ENCODE measurements at places on chromosomes 6 and 20. TPM values are rescaled to one million over a fixed set of nuclear protein-coding genes. Genes with fewer than 3 reads are reported as not detected.

DNA sequence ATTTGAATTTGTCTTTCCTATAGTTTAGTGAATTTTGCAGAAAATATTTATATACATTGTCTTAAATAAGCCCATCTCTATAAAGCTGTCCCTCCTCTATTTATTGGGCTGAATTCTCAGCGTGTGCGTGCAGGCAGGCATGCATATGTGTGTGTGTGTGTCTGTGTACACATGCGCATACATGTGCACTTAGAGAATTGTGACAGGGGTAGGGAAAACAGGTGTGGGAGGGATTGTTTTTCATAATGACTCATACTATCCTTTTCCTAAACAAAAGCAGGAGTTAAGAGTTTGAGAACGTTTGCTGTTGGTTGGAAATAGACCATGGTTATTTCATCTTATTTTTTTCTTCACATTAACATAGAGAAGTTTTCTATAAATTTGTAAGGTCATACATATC lies 43.4 kb upstream of the FABP7 start:
- DNase-seq, result peak; percentile 26

- DNase-seq, result no peak
Observed at GRCh38 chr6:133040803-133041419, 200.2 kb upstream of the EYA4 start.

- DNase-seq, result no peak
Observed at GRCh38 chr6:127718694-127719093, 141.7 kb downstream of the C6orf58 start.

DNA sequence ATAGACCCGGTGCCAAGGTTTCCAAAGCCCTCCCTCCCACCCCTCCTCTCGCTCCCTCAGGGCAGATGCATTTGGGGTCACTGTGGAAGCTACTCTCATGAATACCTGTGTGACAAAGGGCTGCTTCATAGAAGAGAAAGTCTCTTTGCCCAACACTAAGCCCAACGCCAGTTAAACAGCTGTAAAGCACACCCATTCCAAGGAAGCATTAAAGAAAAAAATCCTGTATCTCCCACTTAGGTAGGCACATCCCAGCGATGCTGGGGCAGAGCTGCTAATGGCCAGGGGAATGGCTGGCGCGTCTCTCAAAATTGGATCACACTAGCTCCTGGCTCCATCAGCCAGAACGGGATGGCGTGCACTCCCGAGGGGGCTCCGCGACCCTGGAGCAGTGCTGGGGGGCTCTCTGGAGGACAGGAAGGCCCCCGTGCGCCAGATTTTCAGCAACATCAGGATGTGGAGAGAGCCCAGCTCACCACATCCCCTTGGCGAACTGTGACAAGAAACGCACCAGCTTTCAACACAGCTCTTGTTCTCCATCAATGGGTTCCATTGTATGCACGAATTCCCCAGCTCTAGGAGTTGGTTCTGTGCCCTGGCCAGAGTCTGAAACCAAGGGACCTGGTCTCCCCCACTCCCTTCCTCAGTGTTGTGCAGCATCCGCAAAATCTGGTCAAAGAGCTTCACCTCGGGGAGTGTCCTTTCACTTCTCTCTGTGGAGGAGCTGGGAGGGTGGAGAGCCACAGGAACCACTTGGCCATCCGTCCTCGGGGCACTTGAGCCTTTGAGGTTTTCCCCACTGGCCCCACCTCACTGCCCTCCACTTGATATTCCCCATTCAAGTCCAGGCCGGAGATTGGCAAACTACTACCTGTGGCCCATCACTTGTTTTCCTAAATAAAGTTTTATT lies 74.1 kb downstream of the TFAP2C start:
- no peak for DNase-seq

DNA sequence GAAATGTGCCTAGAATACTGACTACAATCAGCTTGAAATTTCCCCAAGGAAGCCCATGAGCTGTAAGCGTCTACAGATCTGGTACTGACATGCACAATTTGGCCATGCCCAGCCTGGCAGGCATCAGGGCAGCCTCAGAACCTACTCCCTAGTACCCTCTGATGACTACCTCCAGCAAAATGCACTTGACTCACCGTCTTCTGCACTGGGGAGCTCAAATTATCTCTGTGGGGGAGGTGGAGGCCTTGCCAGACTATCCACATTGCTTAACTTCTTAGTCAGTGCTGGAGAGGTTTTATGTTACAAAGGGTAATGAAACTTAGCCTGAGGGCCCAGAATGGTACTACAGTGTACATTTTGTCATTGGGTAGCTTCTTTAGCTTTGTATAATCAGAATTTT lies 126.0 kb upstream of the ADGRF1 start:
- DNase-seq, result no peak

Gene SMLR1
- not detected for polyA plus RNA-seq

DNA sequence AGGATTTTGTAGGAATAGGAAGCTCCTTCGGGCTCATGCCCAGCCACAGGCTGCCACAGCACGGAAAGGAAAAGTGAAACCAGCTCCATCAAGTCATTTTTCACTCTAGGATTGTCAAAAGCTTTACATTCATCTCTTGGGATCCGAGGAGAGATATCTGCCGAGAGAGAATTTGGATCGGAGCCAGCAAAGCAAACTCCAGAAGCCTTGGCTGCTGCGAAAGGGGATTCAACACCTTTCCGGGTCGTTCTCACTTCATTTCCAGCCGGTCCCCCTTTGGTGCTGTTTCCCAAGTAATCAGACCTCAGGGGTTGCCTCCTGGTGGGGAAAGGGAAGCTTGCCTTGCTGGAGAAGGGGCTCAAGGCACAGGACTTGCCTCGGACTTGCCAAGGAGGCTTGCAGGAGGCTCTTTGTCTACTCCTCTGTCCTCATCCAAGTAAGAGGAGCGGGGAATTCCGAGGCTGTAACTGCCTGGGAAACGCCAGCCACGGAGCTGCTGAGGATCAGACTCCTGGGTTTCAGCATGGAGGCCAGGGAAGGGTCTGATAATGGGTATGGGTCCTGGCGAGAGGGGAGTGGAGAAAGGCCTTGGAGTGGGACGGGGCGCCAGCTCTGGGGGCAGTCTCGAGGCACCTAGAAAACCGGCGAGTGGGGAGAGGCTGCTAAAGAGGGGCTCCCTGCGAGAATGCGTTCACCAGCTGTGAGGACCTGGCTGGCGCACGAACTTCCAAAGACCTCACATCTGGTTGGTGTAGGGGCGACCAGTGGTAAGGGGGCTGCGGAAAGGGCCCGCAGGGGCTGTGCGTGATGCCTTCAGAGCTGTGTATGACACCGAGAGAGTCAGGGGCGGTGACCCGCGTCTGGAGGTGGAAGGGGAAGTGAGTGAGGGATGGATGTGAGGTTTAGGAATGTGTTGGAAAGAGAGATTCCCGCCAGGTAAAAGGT lies 702 bp downstream of the ETV7 start:
- DNase-seq, result peak; percentile 47

- peak; percentile 91 for DNase-seq
Observed at GRCh38 chr20:59571551-59572314, 32.6 kb upstream of the PHACTR3 start.

DNA sequence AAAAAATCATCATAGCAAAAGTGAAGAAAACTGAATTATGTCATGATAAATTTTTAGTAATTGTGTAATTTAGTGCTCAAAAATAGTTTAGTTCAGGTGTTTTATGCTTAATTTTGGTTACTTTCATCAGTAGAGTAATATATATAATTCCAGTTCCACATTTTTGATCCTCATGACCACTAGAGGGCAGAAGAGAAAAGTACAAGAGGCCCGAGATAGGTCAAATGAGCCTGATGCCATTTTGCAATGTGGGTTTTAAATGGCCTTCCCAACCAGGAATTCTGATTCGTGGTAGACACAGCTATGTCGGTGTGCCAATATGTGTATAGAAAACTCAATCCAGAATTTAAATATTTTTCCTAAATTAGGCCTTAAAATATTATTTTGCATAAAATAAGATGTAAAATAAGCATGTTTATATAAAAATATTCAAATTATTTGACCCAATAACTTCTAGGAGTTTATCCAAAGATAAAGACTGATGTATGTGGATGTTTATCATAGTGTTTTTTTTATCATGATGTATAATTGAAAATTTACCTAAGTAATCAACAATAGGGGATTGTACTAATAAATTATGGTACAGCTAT lies 159.7 kb upstream of the RPS6KA2 start:
- peak; percentile 40 for DNase-seq

Gene PDYN
- polyA plus RNA-seq, result not detected

Gene GLO1
- 87.1 TPM for polyA plus RNA-seq

Gene C6orf132
- polyA plus RNA-seq, result 0.52 TPM

DNA sequence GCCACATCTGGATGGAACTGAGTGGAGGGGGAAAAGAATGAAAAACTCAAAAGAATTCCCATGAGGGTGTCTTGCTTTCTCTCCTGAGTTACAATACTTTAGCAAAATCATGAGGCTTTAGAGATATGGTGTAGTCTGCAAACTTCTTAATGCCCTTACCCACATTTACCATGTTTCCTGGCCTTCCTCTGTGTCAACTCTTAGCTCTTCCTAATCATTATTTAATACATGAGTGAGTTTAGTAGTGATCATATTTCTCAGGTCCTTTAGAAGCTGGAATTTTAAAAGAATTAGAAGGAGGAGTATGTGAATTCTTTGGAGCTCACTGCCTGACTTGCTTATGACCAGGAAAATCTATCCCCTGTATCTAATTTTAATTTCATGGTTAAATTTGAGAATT lies 39.0 kb downstream of the STX11 start:
- DNase-seq, result no peak

Gene MCHR2
- not detected for polyA plus RNA-seq

Gene USP49
- polyA plus RNA-seq, result 6.9 TPM

- DNase-seq, result no peak
Observed at GRCh38 chr20:62688855-62689460, 19.7 kb upstream of the NTSR1 start.

DNA sequence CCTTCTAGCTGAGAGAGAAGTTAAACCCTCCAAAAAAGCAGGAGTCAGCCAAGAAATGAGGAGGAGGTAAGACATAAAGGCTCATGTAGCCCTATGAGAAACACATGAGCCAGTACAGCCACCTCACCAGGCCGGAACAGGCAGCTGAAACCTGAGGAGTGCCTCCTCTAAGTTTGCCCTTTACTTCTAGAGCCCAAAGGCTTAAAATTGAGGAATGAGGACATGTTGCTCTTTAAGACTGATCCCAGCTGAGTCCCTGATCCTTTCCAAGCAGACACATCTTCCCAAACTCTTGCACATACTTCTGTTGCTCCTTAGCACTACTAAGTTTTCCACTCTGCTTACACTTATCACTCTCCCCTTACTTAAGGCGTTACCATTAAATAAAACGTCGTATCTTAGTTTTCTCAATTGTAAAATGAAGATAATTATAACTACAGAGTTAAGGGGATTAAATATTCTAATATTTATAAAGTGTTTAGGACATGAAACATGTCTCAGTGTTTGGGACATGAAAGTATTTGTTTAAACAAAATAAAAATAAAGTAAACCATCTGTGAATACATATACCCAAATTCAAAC lies 124.0 kb downstream of the OGFRL1 start:
- no peak for DNase-seq

- no peak for DNase-seq
Observed at GRCh38 chr6:151537556-151537955, 43.7 kb downstream of the CCDC170 start.

- DNase-seq, result no peak
Observed at GRCh38 chr6:98669371-98669770, 165.0 kb upstream of the POU3F2 start.

DNA sequence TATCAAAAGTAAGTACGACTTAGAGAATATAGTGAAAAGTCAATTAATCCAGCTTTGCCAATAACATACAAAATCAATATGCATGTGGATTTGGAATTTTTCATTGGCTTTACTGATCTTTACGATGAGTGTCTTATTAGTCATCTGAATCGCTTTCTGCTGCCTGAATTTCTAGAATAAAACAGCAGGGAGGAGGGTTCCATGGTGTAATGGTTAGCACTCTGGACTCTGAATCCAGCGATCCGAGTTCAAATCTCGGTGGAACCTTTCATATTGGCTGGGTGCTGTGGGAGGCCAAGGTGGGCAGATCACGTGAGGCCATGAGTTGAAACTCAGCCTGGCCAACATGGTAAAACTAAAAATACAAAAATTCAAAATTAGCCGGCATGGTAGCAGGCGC lies 448.8 kb downstream of the RNF144B start:
- no peak for DNase-seq

DNA sequence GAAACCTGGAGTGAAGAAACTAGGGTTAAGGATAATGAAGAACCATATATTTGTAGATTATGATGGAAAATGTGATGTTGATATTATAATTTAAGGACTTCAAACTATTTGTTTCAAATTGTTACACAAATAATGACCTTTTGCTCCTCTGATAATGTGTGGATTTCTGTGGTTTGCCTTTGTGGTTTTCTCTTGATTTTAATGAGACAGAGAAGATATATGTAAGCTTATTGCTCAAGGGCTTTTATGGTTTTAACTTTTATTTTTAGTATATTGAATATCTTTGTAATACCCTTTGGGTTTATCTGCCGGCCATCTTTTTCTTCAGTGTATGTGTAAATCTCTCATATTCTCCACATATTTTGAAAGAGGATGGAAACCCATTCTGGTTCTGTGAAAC lies 362.3 kb downstream of the RIMS1 start:
- no peak for DNase-seq

GRCh38 chr6:36759148-36759759 lies 61.6 kb downstream of the RAB44 start:
- DNase-seq, result peak; percentile 83

Gene GRM4
- 3.8 TPM for polyA plus RNA-seq

Gene PRL
- polyA plus RNA-seq, result 0.67 TPM

GRCh38 chr6:113560908-113561307 lies 296.2 kb upstream of the MARCKS start:
- no peak for DNase-seq

Gene LINC00237
- not detected for polyA plus RNA-seq

Gene TCP11
- polyA plus RNA-seq, result 0.34 TPM

GRCh38 chr6:133340557-133340956 lies 99.4 kb downstream of the EYA4 start:
- DNase-seq, result no peak

Gene PRSS35
- polyA plus RNA-seq, result 9.0 TPM

DNA sequence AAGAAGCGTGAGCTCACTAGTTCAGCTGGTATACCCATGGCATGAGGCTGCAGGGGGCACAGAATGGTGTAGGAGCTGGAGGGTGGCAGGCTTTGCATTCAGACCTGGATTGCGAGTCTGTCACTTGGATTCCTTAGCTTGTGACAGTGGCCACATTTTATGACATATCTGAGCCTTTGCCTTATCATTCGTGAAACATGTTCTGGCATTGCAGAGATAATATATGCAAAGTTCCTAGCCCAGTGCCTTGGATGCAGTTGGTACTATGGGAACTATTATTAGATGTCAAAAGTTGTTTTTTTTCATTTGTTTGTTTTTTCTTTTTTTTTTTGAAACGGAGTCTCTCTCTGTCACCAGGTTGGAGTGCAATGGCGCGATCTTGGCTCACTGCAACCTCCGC lies 230.7 kb upstream of the PRDM1 start:
- no peak for DNase-seq
